ENCODE measurements at places on chromosomes 12 and 14.
A peak's percentile ranks its signal among the peaks of the same experiment; 100 is the strongest.

DNA sequence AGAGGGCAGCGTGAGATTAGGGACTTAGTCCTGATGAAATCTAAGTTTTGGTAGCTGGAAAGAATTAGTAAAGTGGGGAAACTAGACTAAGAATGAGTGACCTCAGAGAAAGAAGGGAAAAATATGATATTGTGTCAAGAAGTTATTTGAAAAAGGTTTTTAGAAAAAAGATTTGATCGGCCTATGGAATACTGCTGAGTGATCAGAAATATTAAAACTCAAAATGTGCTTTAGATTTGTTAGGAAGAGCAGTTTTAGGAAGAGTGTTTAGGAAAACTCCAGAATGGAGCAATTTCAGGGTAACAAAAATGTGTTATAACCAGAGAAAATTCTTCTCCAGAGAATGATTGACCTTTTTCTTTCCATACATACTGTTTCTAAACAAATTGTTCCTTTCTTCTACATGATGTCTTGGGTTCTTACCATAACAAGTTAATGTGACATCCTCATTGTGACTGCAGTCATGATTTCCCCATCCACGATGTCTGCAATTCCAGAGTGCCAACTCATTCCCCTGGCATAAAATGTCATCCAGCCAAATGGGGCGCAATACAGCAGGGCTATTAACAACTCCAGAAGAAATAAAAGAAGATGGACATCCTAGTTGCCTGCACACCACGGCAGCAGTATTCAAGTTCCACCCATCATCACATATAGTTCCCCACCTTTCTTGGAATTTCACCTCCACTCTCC is 11.8 kb downstream of the CD163L1 start:
- DNase-seq, result no peak

GRCh38 chr12:92615703-92616102 is 87.1 kb upstream of the PLEKHG7 start:
- DNase-seq, result no peak

DNA sequence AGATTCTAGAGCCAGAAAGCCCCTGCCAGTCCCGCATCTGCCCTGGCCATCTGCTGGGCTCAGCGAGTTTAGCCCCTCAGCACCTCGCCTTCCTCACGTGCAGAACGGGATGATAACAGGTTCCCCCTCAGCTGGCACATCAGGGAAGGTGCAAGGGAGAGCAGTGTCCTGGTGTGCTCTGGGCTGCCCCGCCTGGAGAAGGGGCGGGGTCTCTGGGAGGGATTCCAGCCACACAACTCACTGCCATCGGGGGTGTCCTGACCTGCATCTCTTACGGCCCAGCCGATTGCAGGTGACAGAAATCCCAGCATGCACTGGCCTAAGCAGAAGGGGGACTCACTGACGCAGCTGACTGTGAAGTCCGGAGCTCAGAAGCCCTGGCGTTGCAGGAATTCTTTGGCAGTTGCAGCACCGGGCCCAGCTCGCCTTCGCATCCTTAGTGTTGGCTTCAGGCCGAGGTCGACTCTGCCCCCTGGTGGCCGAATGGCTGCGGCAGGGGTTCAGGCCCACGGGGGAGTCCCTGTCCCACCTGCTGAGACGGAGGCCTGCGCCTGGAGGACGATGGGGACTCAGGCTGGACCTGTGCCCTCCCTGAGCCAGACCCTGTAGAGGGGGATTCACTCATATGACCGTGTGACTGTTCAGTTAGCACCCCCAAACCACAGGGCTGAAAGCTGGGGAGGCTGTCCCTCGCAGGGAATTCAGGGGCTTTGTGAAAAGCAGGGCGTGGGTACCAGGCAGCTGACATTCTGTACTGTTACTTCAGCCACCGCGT is 178.6 kb downstream of the ADGRD1 start:
- DNase-seq, result peak; percentile 72

GRCh38 chr12:122072031-122072970 is 6.3 kb upstream of the MLXIP start:
- DNase-seq, result no peak

DNA sequence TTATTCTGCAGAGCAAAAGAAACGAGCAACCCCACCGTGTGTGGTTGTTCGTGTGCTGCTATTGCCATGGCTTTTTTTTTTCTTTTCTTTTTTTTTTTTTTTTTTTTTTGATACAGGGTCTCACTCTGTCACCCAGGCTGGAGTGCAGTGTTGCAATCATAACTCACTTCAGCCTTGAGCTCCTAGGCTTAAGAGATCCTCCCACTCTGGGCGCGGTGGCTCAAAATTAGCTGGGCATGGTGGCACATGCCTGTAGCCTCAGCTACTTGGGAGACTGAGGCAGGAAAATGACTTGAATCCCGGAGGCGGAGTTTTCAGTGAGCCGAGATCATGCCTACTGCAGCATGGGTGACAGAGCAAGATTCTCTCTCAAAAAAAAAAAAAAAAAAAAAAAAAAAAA is 144.2 kb downstream of the ESR2 start:
- DNase-seq, result no peak

- no peak for DNase-seq
Observed at GRCh38 chr12:69550569-69551350, 34.5 kb upstream of the CCT2 start.

DNA sequence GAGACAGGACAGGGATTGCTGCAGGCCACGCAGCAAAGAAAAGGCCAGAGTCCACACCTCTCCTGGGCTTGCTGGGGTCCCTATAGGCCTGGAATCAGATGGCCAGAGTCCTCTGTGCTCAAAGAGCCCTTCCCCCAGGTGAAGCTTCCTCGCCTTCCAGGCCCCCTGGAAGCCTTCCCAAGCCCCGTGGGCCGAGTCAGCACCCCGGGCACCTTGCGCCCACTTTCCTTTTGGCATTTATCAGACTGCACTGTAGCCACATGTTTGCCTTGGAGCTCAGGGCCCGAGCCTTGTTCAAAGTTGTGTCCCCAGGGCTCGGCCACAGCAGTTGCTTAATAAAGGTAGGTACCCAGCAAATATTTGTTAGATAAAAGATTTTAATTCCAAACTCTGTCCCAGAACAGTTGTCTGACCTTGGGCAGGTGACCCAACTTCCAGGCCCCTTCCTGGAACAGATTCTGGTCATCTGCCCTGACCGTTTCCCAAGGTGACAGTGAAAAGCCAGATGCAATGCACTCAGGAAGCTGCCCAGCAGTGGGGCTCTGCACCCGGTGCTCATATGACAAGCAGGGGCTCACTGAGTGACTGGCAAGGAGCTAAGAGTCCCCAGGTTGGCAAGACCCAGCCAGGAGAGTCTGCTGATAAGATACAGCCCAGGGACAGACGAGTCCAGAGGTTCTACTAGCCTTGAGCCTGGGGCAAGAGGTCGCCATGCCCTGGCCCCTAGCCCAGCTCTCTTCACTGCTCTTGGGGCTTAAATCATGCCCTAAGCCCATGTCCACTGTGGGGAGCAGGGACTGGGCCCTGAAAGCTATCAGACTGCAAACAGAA is 81.2 kb downstream of the PITPNM2 start:
- no peak for DNase-seq

GRCh38 chr14:104913435-104913834 is 11.2 kb upstream of the PLD4 start:
- no peak for DNase-seq

DNA sequence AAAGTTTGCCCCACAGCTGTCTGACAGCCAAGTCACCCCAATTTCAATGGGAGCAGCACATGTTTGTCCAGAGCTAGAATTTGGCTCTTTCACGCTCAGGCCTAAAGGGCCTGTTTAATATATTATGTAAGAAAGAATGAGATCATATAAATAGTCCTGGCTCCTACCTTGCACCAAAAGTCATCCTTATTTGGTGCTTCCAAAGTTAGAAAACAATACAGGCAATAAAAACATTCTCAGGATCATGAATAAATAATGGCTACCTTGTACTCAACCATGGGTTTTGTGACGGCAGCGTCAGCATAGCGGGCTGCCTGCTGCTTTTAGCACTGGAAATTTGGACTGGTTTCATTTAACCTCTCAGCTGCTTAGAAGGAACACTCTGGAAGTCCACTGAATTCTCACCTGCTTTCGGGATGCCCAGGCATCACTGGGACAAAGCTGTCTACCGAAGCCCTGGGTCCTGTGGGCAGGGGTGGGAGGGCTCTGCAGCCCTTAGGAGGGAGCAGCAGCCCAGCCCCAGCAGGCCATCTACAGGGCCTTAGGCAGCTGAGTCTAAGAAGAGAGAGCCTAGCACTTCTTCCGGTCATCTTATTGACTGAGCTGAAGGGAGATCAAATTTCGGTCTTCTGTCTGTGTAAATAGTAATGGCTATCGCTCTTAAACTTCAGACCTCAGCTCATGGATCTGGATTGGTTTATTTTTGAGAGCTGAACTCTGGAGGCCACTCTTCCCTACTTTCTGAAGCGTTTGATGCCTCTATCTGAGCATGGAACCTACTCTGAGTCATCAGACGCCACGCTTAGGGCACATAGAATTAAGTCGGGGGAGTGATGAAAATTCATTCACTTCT is 106.5 kb downstream of the SAMD4A start:
- DNase-seq, result no peak

GRCh38 chr14:54310151-54310850 is 86.5 kb upstream of the CDKN3 start:
- DNase-seq, result no peak

DNA sequence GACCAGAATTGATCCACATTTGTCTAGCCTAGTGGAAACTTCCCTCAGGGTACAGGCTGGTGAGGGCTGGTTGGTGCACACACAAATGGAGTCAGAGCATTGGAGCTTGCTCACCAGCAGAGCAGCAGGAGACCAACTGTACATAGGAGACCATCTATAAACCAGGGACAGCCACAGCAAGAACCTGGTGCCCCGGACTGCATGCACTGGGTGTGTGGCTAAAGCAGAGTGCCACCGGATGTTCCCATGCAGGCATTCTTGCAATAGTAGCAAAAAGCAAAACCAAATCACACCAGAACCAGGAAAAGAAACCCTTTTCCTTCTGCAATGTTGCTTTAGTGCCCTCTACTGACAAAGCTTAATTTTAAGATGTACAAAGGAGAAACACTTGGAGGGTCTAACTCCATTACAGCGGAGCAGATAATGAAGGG is 136.4 kb downstream of the MDGA2 start:
- no peak for DNase-seq

DNA sequence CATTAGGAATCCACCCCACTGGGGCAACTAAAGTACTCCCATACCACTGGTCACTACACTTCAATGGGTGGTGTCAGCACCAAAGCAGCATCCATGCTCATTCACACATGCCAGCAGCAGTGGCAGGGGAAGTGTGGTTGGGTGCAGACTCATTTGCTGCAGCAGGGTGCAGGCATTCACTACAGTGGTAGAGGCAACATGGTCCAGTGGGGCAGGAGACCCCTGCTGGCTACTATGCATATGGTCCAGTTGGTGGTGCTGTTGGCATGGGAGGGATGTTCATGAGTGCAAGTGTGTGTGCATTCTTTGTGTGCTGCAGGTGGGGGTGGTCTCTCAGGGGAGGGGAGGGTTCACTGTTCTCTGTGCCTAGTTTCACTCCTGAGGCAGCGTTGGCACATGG is 908.4 kb upstream of the NOVA1 start:
- no peak for DNase-seq

GRCh38 chr14:72709916-72710611 is 183.8 kb downstream of the DPF3 start:
- no peak for DNase-seq

GRCh38 chr14:106879241-106879640 is 1352.9 kb downstream of the TMEM121 start:
- DNase-seq, result peak; percentile 31
